A549 treated with Mapracorat at 1 μM for 4 hours (cell line): ENCODE measurements at places on chromosomes 3 and 15. TPM values are rescaled to one million over a fixed set of nuclear protein-coding genes. Genes with fewer than 3 reads are reported as not detected.

The FANCD2OS gene
- total RNA-seq, result not detected in 5 replicates

The SKOR1 gene
- 0.04 to 0.07 TPM (median 0.05 TPM) in 3 of 5 replicates, not detected in the others for total RNA-seq

The ITGA11 gene
- 2.4 to 7.0 TPM (median 5.0 TPM) in 5 replicates for total RNA-seq

The SEMA3F gene
- total RNA-seq, result 11.5 to 17.8 TPM (median 16.4 TPM) in 5 replicates

The SLC22A13 gene
- total RNA-seq, result not detected in 5 replicates

The ADAMTS17 gene
- total RNA-seq, result 0.12 to 0.27 TPM (median 0.24 TPM) in 4 of 5 replicates, not detected in the other

The EFCC1 gene
- not detected in 5 replicates for total RNA-seq

The THAP10 gene
- total RNA-seq, result 4.8 to 7.0 TPM (median 5.4 TPM) in 5 replicates

The DHX36 gene
- 49.1 to 65.4 TPM (median 58.7 TPM) in 5 replicates for total RNA-seq

The NR1I2 gene
- total RNA-seq, result not detected in 5 replicates

The TGFBR2 gene
- 53.4 to 63.8 TPM (median 58.0 TPM) in 5 replicates for total RNA-seq

The SST gene
- total RNA-seq, result not detected in 5 replicates

The UMPS gene
- total RNA-seq, result 47.6 to 57.3 TPM (median 48.5 TPM) in 5 replicates

The SLC6A11 gene
- 0.03 to 0.14 TPM (median 0.08 TPM) in 5 replicates for total RNA-seq

The MOBP gene
- total RNA-seq, result 0.04 to 0.16 TPM (median 0.07 TPM) in 5 replicates

The SGO1 gene
- 12.3 to 17.3 TPM (median 14.3 TPM) in 5 replicates for total RNA-seq

The CFAP20DC gene
- 1.6 to 2.5 TPM (median 2.1 TPM) in 5 replicates for total RNA-seq

The ITIH3 gene
- total RNA-seq, result 0.13 TPM in 1 of 5 replicates, not detected in the others

The CERS3 gene
- not detected in 5 replicates for total RNA-seq

The EIF4E3 gene
- total RNA-seq, result 2.7 to 3.8 TPM (median 3.8 TPM) in 5 replicates

The C3orf49 gene
- total RNA-seq, result not detected in 5 replicates

The SLC2A2 gene
- not detected in 5 replicates for total RNA-seq

The TMEM207 gene
- total RNA-seq, result not detected in 5 replicates

The MUC4 gene
- 0.05 to 0.07 TPM in 2 of 5 replicates, not detected in the others for total RNA-seq

The DISP2 gene
- 0.64 to 2.6 TPM (median 1.0 TPM) in 5 replicates for total RNA-seq

The TM4SF18 gene
- total RNA-seq, result 33.6 to 37.3 TPM (median 34.3 TPM) in 5 replicates

The GNL3 gene
- total RNA-seq, result 89.6 to 138 TPM (median 91.0 TPM) in 5 replicates

The CCDC66 gene
- 4.4 to 6.4 TPM (median 5.2 TPM) in 5 replicates for total RNA-seq

The APBA2 gene
- 15.5 to 20.7 TPM (median 17.9 TPM) in 5 replicates for total RNA-seq

The PPARG gene
- 38.8 to 42.6 TPM (median 41.4 TPM) in 5 replicates for total RNA-seq

The KCNMB2 gene
- total RNA-seq, result not detected in 5 replicates

The BFSP2 gene
- not detected in 5 replicates for total RNA-seq

The CSPG4 gene
- total RNA-seq, result 0.06 to 0.13 TPM (median 0.10 TPM) in 5 replicates

The SLCO2A1 gene
- 0.02 to 0.44 TPM (median 0.15 TPM) in 5 replicates for total RNA-seq

The TMC3 gene
- total RNA-seq, result not detected in 5 replicates

The KBTBD12 gene
- total RNA-seq, result not detected in 5 replicates

The THRB gene
- 0.97 to 1.7 TPM (median 1.0 TPM) in 5 replicates for total RNA-seq

The ZBBX gene
- total RNA-seq, result not detected in 5 replicates
